Neural crest cell (in vitro differentiated cells): ENCODE measurements at places on chromosomes 13 and 19. TPM values are rescaled to one million over a fixed set of nuclear protein-coding genes. Genes with fewer than 3 reads are reported as not detected.

Gene ICAM4
- not detected in 2 replicates for total RNA-seq

Gene SULT2B1
- total RNA-seq, result not detected in 2 replicates

Gene CFAP97D2
- total RNA-seq, result not detected in 2 replicates

Gene S1PR5
- 0.79 and 1.1 TPM in 2 replicates for total RNA-seq

Gene TSHZ3
- 2.4 and 3.0 TPM in 2 replicates for total RNA-seq

Gene ACER1
- not detected in 2 replicates for total RNA-seq

Gene CDADC1
- total RNA-seq, result 13.9 and 15.6 TPM in 2 replicates

Gene OR4F17
- not detected in 2 replicates for total RNA-seq

Gene MUC16
- 0.02 TPM in 1 of 2 replicates, not detected in the other for total RNA-seq

Gene FRY
- total RNA-seq, result 4.7 and 5.4 TPM in 2 replicates
